Activated CD4-positive, CD25-positive, alpha-beta regulatory T cell (primary cell): ENCODE measurements at places on chromosomes 16 and 17.

GRCh38 chr17:4789701-4789950 is 862 bp downstream of the GLTPD2 start:
- no peak for DNase-seq

DNA sequence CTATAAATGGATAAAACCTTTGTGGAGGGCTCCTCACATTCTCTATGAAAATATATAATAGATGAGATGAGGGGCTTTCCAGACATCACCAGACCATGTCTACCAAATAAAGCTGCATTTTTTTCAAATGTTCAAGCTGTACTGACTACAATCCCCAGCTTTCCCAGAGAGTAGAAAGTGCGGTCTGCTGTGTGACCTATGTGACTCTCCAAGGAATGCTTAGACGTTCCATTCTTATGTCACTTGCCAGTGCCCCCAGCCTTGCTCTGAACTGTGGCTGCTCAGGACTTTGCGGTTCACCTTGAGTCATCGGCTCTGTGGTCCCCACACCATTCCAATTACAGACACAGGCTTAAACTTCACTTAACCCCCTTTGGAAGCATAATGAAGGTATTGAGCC is 47.8 kb upstream of the SCNN1B start:
- DNase-seq, result no peak

- no peak for DNase-seq
Measured at GRCh38 chr17:887551-888209, 91.9 kb downstream of the NXN start.

- no peak for DNase-seq
Measured at GRCh38 chr16:4244254-4245076, 2.6 kb upstream of the SRL start.

- no peak for DNase-seq
Measured at GRCh38 chr16:53611179-53611696, 92.4 kb downstream of the RPGRIP1L start.

DNA sequence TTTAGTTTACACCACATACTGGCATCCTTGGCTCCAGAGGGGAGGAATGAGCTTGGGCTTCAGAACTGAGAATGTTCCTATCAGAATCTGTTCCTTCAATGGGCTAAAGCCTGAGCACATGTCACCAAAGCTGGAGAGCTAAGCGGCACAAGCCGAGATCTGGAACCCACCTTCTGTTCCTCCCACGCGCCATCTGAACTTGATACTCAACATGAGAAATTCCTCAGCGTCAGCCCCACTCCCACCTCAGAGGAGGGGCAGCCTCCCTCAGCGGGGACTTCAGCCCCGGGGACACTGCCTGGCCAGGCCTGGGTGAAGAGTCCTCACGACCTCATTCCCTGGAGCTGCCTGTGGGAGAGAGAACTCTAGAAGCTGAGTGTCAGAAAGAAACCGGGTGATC is 22.8 kb upstream of the SLC47A1 start:
- no peak for DNase-seq

- DNase-seq, result no peak
Measured at GRCh38 chr16:30753596-30753995, 5.4 kb downstream of the PHKG2 start.

DNA sequence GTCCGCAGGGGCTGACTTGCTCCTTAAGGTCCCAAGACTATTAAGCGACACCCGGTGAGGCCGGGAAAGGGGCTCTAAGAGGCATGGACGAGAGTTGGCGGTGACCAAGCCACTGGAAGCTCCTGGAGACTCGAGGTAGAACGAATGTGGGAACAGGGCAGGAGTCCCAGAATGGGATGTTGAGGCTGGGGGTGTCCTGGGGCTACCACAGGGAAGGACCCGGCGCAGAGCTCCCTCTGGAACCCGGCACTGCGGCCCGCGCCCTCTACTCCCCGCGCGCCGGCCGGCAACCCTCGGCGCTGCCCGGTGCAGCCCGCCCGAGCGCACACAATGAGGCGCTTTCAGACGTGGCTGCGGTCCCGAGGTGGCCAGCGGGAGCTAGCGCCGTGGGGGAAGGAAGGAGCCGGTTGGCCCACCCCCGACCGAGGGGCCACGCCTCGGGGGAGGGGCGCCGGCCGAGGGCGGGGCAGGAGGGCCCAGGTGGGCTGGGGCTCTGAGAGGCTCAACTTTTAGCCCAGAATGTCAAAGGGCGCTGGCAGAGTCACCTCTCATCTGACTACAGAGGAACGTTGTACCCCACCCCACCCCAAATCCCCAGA is at the start of gene CHST6:
CHST6 (minus strand) TSS at position 366 of the 599 bp plus-strand sequence. CDS start 15,613 bp downstream, outside the sequence.
- DNase-seq, result no peak
